ENCODE measurements at places on chromosomes 1 and 21.

DNA sequence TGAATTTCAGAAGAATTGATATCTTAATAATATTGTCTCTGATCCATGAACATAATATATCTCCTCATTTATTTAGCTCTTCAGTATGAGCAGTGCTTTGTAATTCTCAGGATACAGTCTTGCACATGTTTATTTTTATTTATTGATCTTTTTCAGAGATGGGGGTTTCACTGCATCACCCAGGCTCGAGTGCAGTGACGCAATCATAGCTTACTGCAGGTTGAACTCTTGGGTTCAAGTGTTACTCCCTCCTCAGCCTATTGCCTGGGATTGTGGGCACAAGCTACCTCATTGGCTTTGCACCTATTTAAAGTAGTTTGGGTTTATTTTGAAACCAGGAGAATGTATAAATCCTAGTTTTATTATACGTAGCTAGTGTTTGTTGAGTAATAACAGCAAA is 4.7 kb downstream of the RPS6KC1 start:
- H3K36me3 ChIP-seq: no peaks in the 10 kb centered on the region
- DNase-seq: no peak
- peaks cover 7% of the 10 kb centered on the region for H3K4me1 ChIP-seq
- H3K4me3 ChIP-seq: no peak overlapping the region

- no peaks in the 10 kb centered on the region for H3K27me3 ChIP-seq
- no peak overlapping the region for H3K27ac ChIP-seq
- H3K4me1 ChIP-seq: peaks cover 21% of the 10 kb centered on the region
- peak; percentile 48 for DNase-seq
These were observed 8.1 kb upstream of the KHDRBS1 start for GRCh38 chr1:32005522-32005921.

DNA sequence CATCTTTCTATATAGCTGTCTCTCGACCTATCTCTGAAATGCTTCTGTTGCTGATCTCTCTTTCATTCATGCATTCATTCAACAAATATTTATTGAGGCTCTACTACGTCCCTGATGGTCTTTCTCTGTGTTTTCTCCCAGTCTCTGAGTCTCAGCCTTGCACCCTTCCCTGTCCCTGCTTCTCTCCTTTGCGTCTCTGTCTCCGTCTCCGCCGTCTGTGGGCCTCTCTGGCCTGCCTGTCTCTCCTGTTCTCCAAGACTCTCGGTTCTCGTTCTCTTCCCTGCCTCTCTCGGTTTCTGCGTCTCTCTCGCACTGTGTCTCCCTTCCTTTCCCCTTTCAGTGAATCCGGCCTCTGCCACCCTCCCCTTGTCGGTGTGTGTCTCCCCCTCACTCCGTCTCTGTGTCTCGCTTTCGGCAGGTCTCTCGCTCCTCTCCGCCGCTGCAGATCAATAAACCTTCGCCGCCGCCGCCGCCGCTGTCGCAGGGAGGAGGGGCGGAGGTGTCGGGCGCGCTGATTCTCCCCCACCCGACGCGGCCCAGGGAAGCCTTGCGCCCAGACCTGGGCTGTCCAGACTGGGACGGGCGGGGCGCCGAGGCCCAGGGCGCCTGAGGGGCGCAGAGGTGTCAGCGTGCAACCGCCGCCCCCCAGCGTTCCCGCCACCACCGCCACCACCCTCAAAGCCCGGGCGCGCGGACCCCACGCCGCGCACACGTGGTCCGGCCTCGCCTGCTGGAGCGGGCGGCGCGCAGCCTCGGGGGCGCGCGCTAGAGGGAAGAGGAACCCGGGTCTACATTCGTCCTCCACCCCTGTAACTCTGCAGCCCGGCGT is 3.0 kb downstream of the EFNA3 start:
- no peaks in the 10 kb centered on the region for H3K27me3 ChIP-seq
- H3K4me3 ChIP-seq: no peak overlapping the region
- peak; percentile 66 for DNase-seq
- H3K36me3 ChIP-seq: no peaks in the 10 kb centered on the region
- H3K4me1 ChIP-seq: peaks cover 78% of the 10 kb centered on the region

- DNase-seq: no peak
- no peaks in the 10 kb centered on the region for H3K36me3 ChIP-seq
- no peak overlapping the region for H3K27ac ChIP-seq
- no peaks in the 10 kb centered on the region for H3K27me3 ChIP-seq
- no peaks in the 10 kb centered on the region for H3K4me1 ChIP-seq
These were observed 6.4 kb downstream of the GSTM5 start for GRCh38 chr1:109718495-109718894.

DNA sequence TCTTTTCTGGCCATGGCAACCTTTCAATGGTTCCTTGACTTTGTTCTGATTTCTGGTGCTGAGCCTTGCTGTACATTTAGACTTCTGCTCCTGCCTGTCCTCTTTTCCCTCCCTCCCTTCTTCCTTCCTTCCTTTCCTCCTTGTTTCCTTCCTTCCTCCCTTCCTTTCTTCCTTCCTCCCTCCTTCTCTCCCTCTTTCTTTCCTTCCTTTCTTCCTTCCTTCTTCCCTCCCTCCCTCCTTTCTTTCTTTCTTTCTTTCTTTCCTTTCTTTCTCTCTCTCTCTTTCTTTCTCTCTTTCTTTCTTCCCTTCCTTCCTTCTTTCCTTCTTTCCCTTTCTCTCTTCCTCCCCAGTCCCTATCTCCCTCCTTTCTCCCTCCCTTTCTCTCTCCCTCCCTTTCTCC is 10.4 kb upstream of the IGSF21 start:
- no peak overlapping the region for H3K27ac ChIP-seq
- no peak for DNase-seq
- H3K27me3 ChIP-seq: no peaks in the 10 kb centered on the region
- no peak overlapping the region for H3K4me3 ChIP-seq
- no peaks in the 10 kb centered on the region for H3K36me3 ChIP-seq

DNA sequence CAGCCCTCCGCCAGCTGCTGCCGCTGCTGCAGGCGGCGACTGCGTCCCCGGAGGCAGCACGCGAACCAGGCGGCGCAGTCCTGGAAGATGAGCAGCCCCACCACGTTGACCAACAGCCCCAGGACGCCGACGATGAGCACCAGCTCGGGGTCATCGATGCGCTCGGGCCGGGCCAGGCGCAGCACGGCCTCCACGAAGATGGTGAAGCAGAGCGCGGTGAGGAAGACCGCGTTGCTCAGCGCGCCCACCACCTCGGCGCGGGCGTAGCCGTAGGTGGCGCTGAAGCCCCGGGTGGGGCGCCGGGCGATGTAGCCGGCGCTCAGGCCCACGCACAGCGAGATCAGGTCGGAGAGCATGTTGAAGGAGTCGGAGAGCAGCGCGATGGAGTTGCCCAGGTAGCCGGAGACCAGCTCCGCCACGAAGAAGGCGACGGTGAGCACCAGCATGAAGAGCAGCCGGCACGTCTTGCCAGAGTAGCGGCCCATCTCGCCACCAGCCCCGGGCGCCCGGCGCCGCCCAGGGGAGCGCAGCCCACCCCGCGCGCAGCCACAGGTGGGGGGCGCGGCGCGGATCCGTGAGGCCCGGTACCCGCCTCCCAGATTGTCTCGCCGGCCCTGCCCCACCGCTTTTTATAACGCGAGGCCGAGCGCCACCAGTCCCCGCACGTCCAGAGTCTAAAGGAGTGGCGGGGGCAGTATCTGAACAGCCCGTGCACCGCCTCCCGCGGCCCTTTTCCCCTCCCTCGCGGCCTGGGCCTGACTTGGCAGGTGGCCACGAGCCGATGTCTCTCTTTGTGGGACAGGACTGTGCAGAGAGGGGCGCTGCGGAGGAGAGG is at the start of gene SLC30A10:
SLC30A10 (minus strand) TSS at position 602 of the 835 bp plus-strand sequence; CDS start at position 485, 117 bp downstream.
- H3K27ac ChIP-seq: no peak within 1 kb of the TSS
- DNase-seq: peak; percentile 19
- H3K4me3 ChIP-seq: no peak within 1 kb of the TSS

- peaks cover 3% of the 10 kb centered on the region for H3K27me3 ChIP-seq
- no peak for DNase-seq
- H3K4me1 ChIP-seq: no peaks in the 10 kb centered on the region
- no peak overlapping the region for H3K27ac ChIP-seq
- no peak overlapping the region for H3K4me3 ChIP-seq
These were observed 140.5 kb downstream of the ZBTB18 start for GRCh38 chr1:244191581-244191980.

DNA sequence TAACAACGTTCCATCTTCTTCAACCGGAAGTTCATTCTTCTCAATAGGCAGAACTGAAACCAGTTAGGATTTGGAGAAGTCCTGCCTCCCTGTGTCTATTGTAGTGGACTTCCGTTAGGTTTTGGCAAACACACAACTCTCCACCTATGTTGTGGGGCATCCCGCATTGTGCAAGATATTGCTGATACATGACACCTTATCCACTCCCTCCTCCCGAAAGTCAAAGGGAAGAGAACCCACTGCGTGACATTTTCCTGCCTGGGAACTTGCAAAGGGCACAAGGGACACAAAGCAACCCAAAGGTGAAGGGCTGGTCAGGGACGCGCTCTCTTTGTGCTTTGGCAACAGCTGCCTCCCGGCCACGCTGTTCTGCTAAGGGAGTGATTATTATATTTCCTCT is 164.8 kb downstream of the TPR start:
- no peaks in the 10 kb centered on the region for H3K4me1 ChIP-seq
- H3K27ac ChIP-seq: no peak overlapping the region
- DNase-seq: no peak
- no peaks in the 10 kb centered on the region for H3K36me3 ChIP-seq
- H3K4me3 ChIP-seq: no peak overlapping the region

DNA sequence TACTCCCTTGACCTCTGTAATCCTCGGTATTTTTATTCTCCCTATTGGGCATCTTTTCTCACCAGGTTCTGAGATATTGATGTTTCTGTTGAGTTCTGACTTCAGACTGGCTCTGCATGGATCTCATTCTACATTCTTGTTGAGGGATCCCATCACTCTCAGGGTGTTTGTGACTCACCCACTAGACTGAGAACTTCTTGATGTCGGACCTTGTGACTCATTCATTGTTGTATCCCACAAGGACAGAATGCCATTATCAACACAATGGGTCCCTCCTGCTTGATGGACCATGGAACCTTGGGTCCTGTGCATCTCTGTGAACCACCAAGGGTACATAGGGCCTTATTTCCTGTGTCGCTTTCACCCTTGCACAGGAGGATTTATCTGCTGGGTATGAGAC is 174.1 kb downstream of the PBX1 start:
- H3K4me3 ChIP-seq: no peak overlapping the region
- no peak for DNase-seq
- no peak overlapping the region for H3K27ac ChIP-seq

GRCh38 chr1:203380420-203381150 is 29.7 kb upstream of the FMOD start:
- DNase-seq: no peak
- H3K4me1 ChIP-seq: peaks cover 38% of the 10 kb centered on the region
- no peaks in the 10 kb centered on the region for H3K36me3 ChIP-seq
- H3K27me3 ChIP-seq: no peaks in the 10 kb centered on the region

GRCh38 chr1:25065795-25066238 is 135.7 kb upstream of the RUNX3 start:
- no peak overlapping the region for H3K27ac ChIP-seq
- H3K4me1 ChIP-seq: no peaks in the 10 kb centered on the region
- H3K27me3 ChIP-seq: no peaks in the 10 kb centered on the region

GRCh38 chr1:59433440-59433813 is 136.5 kb downstream of the FGGY start:
- H3K4me3 ChIP-seq: no peak overlapping the region
- H3K27me3 ChIP-seq: no peaks in the 10 kb centered on the region
- H3K36me3 ChIP-seq: no peaks in the 10 kb centered on the region
- DNase-seq: no peak
- H3K27ac ChIP-seq: no peak overlapping the region

DNA sequence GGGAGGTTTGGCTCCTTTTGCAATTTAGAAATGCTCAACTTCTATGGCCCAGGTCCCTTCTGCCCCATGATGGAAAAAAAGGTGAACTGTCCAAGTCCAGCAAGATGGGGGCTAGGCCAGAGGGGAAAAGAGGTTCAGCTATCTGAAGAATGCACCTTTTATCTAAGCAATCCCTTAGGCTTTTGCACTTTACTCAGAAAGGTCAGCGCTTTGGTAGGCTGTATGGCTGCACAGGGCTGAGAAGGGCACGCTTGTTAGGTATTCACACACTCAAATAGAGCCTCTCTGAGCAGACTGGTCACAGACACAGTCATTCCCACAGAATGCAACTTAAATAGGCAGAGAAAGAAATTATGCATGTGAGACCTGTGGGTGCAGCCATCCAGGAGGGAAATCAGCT is 31.0 kb downstream of the KANK4 start:
- DNase-seq: no peak
- no peaks in the 10 kb centered on the region for H3K36me3 ChIP-seq
- H3K4me3 ChIP-seq: no peak overlapping the region
- H3K27me3 ChIP-seq: no peaks in the 10 kb centered on the region

- no peak overlapping the region for H3K4me3 ChIP-seq
- DNase-seq: no peak
- H3K27ac ChIP-seq: no peak overlapping the region
- H3K27me3 ChIP-seq: no peaks in the 10 kb centered on the region
- no peaks in the 10 kb centered on the region for H3K4me1 ChIP-seq
- H3K36me3 ChIP-seq: no peaks in the 10 kb centered on the region
These were observed 68.9 kb downstream of the HUNK start for GRCh38 chr21:31941694-31942093.

GRCh38 chr21:14830307-14830706 is 234.5 kb downstream of the NRIP1 start:
- H3K27me3 ChIP-seq: no peaks in the 10 kb centered on the region
- H3K4me1 ChIP-seq: no peaks in the 10 kb centered on the region
- no peak for DNase-seq
- no peak overlapping the region for H3K27ac ChIP-seq
- no peak overlapping the region for H3K4me3 ChIP-seq

GRCh38 chr21:38818325-38818723 is 12.6 kb downstream of the ETS2 start:
- DNase-seq: no peak
- no peak overlapping the region for H3K4me3 ChIP-seq
- peaks cover 14% of the 10 kb centered on the region for H3K36me3 ChIP-seq
- no peaks in the 10 kb centered on the region for H3K4me1 ChIP-seq
- H3K27ac ChIP-seq: no peak overlapping the region

DNA sequence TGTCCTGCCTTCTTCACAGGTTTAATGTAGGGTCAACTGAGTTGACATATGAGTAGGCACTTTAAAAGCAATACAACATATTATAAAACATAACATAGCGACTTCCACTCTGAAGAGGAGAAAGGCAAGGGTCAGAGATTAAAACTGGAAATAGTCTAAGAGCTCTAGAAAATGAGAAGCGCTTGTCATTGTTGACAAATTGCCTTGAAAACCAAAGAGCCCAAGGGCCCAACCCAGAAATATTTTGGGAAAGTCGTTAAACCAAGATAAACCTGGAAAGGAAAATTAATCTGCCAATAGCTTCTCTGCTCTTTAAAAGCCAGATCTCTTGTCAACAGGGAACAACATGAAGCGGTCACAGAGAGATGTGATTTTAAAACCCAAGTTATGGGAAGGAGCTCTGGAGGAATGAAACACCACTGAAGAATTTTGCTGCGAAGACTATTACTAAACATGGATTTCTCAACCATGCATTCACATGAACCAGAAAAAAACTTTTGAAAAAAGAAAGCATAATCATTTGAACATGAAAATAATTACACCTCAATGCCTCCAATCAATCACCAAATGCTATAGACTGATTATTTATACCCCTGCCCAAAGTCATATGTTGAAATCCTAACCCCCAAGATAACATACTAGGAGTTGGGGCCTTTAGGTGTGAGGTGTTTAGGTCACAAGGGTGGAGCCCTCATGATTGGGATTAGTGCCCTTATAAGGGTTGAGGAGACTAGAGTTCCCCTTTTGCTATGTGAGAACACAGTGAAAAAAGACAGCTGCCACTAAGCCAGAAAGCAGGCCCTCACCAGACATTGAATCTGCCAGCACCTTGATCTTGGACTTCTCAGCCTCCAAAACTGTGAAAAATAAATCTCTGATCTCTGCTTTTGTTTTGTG is 33.0 kb upstream of the MTF1 start:
- H3K27me3 ChIP-seq: no peaks in the 10 kb centered on the region
- DNase-seq: no peak
- peak overlapping the region; percentile 36 for H3K27ac ChIP-seq
- peaks cover 30% of the 10 kb centered on the region for H3K36me3 ChIP-seq
- no peaks in the 10 kb centered on the region for H3K4me1 ChIP-seq
- H3K4me3 ChIP-seq: no peak overlapping the region
